ENCODE measurements at places on chromosomes 6 and 20.

- no peak for DNase-seq
These were observed 26.9 kb downstream of the BICRAL start for GRCh38 chr6:42808492-42809483.

- no peak for DNase-seq
These were observed 637 bp downstream of the TFB1M start for GRCh38 chr6:155313602-155314091.

DNA sequence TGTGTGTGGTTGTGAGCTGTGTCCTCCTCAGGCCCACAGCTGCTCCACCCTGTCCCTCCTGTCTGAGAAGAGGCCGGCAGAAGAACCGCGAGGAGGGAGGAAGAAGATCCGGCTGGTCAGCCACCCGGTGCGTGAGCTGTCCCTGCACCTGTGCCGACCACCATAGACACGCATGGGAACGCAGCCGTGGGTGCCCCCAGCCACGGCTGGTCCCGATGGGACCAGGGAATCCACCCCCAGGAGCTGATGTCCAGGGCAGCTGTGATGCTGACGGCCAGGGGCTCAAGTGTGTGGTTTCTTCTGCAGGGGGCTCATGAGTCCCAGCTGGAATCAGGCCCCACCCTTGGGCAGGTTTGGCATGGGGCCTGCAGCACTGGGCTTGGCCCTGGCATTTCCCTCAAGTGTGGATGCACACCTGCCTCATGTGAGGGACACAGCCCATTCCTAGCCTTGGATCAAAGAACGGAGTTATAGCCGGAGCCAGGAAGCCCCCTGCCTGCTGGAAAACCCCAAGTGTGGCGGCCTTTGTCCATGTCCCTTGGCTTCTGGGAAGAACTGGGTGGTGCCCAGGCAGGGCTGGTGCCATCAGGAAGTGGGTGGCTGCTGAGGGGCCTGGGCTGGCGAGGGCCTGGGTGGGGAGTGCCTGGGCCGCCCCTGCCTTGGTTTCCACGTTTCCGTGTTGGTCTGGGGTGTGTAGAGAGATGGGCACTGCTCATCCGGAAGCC, 4.6 kb upstream of the TNFRSF6B start:
- DNase-seq = no peak

DNA sequence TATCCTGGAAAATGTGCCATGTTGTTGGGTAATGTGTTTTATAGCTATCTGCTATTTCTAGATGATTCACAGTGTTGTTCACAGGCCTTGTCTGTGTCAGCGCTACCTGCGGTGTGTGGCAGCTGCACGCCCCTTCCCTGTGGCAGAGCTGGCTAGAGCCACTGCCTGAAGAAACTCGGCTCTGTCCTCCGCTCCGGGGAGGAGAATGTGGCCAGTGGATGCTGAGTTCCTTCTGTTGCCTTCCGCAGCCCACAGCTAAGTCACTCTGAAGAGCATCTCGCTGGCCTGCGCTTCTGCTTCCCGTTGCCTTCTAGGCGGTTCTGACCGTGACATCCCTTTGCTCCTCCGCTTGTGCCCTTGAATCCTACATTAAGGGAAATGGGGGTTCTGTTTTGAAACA, 135.1 kb downstream of the PLG start:
- no peak for DNase-seq

DNA sequence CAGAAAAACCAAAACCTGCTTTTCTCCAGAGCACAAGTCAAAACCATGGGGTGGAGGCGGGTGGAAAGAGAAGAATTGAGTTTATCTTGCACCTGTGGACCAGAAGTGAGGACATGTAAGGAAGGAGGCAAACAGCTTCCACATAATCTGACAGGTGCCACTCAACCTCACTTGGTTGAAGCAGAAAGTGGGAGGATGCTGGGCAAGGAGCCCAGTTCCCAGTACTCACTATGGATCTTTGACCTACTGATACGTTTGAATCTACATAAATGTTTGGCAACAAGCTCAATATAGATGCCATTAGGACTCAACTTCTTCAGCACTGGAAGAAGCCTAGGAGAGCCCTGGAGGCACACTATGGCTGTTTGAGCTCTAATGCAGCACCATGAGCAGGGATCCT, 285.5 kb downstream of the KIF16B start:
- no peak for DNase-seq

DNA sequence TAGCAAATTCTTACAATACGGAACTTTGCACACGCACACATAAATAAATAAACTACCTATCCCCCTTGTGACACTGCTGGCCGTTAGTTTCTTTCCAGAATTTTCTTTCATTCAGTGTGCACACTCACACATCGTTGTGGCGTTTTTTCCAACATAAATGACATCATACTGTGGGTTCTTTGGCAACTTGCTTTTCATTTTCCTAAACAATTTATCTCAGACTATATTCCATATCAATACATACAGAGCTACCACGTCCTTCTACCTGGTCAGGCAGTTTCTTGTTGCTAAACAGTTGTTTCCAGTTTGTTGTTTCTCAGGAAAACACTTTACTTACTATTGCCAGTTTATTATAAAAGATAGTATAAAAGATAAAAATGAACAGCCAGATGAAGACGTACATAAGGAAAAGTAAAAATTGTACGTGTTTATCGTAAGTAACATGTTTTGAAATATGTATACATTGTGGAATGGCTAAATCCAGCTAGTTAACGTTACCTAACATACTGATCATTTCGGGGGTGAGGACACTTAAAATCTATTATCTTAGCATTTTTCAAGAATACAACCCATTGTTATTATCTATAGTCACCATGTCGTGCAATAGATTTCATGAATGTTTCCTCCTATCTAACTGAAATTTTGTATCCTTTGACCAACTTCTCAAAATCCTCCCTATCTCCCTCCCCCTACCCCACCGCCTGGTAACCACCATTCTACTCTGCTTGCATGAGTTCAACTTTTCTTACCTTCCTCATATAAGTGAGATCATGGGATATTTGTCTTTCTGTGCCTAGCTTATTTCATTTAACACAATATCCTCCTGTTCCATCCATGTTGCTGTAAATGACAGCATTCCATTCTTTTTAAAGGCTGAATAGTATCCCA, 1.2 kb upstream of the TP53RK start:
- no peak for DNase-seq

GRCh38 chr20:2680046-2680445, 12.5 kb upstream of the EBF4 start:
- no peak for DNase-seq

DNA sequence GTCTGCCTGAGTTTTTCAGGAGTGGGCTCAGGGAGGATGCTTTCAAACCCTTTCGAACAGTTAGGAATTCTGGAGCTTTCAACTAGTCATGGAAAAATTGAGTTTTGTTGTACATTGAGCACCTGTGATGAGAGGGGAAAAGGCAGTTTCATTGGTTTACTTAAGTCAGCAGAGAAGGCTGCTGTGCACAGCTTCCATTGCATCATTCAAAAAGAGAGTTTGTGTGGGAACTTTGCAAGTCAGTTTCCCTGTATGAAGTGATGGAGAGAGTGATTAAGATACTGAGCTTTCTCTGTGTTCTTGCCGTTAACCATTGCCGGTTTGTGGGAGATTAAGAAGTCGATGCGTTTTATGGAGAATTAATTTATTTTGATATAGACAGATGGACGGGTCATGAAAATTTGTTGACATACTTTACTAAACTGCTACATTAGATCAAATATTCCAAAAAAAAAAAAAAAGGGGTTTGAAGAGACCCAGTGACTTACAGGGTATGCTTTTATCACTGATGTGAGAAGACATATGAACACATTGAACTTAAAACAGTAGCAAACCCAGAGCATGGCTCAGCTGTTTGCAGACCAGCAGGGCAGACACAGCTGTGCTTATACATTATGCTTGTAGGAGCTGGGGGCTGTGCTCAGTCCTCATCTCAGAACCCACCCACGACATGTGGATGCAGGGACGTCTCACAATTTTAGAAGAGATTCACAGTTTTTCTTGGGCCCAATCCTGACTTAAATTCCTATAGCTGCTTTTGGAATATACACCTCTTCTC, 234.1 kb downstream of the SOX4 start:
- DNase-seq = no peak

DNA sequence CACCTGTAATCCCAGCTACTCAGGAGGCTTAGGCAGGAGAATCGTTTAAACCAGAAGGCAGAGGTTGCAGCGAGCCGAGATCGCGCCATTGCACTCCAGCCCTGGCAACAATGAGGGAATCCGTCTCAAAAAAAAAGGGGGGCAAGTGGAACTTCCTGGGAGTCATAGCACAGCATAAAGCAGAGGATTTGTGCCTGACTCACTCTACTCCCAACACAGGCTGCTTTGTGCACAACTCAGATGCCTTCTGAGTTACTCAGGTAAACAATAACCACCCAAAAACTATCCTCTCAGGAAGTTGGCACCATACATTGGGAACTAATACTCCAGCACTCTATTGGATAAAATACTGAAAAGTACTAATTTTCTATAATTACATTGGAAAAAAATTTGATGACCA, 2.5 kb upstream of the TMEM244 start:
- DNase-seq = no peak

DNA sequence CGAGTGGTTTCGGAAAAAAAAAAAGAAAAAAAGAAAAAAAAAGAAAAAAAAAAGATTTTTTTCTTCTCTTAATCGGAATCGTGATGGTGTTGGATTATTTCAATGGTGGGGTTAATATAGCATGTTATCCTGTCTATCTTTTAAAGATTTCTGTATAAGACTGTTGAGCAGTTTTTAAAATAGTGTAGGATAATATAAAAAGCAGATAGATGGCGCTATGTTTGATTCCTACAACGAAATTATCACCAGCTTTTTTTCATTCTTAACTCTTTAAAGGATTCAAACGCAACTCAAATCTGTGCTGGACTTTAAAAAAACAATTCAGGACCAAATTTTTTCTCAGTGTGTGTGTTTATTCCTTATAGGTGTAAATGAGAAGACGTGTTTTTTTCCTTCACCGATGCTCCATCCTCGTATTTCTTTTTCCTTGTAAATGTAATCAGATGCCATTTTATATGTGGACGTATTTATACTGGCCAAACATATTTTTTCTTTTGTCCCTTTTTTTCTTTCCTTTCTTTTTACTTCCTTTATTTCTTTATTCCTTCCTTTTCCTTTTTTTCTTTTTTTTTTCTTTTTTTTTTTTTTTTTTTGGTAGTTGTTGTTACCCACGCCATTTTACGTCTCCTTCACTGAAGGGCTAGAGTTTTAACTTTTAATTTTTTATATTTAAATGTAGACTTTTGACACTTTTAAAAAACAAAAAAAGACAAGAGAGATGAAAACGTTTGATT, 3.6 kb downstream of the SOX4 start:
- DNase-seq = no peak

- DNase-seq = no peak
These were observed 133.7 kb upstream of the MLIP start for GRCh38 chr6:53977551-53977950.

DNA sequence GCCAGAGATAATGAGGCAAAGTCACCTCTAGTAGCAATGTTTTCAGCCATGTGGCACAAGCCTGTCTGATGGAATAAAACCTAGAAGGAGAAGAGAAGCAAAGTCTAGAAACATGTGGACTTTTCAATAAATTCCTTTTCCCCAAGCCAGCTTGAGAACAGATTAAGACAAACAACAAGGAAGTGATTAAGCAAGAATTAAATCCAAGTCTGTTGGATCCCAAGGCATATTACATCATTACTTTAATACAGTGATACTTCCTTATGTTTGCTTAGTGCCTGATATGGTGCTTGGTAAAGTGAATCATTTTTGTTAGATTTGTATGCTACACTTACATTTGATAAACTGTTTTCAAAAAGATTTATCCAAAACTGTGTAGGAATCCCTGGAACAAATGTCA, 260.3 kb upstream of the FAM83B start:
- no peak for DNase-seq

- DNase-seq = no peak
These were observed 159.8 kb upstream of the ECI2 start for GRCh38 chr6:4295058-4295782.

GRCh38 chr20:41506192-41506915, 111.8 kb downstream of the CHD6 start:
- DNase-seq = no peak

DNA sequence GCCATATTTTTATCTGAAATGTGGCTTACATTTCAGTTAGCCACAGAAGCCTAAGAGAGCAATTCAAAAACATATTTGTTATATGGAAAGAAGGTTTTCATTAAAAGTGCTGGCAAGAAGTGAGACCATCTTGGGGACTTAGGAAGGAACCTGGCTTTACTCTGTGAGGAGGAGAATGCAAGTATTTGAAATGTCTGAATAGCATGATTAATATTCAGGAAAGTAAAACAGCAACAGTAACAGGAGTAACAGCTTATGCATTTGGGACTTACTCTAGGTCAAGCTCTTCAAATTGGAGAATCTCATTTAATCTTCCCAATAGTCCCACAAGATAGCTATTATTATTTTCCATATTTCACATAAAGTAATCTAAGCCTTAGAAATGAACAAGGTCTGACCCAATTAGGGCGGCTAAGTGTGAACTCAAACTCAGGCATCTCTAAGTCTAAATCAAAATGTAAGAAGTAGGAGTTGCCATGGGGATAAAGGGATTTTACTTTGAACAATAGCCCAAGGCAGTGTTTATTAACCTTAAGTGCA, 816.5 kb downstream of the BCKDHB start:
- no peak for DNase-seq

DNA sequence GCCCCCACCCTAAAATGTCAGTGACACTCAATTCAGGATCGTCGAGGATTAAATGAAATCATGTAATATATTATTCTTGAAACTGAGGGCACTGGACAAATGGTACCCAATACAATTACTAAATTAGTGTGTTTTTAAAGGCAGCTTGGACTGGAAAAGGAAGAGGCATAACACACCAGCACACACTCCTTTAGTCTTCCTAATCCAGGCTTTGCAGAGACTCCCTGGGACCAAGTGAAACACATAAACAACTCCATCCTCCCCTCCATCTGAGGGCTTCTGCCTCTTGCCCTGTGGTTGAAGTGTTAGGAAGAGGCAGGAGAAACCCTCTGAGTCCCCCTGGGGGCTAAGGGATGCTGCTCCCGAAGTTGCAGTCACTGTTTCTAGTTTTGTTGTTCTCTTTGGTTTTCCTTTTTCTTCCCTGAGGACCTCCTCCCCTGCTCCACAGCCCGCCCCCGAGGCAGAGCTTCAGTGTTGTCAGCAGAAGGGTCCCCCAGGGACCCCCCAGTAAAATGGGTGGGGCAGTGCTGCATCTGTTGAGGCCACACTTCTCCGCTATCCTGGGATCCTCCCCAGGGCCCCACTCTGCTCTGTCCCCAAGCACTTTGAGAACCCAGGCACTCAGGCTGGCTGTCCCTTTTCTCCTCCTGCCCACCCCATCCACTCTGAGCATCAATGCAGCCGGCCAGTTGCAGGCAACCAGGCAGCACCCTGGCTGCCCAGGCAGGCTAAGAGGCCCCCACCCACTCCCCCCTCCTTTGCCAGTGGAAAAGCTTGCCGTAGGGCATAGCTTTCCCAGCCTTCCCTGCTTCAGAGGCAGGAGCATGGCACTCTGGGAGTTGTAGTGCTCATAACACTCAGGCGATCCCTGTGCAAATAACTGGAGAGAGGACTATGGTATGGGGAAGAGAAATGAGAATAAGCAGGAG, 5.9 kb downstream of the TMEM63B start:
- no peak for DNase-seq

GRCh38 chr6:55448451-55448850, 121.2 kb downstream of the GFRAL start:
- DNase-seq = no peak
